ENCODE measurements at places on chromosomes 3 and 15. TPM values are rescaled to one million over a fixed set of nuclear protein-coding genes. Genes with fewer than 3 reads are reported as not detected.

DNA sequence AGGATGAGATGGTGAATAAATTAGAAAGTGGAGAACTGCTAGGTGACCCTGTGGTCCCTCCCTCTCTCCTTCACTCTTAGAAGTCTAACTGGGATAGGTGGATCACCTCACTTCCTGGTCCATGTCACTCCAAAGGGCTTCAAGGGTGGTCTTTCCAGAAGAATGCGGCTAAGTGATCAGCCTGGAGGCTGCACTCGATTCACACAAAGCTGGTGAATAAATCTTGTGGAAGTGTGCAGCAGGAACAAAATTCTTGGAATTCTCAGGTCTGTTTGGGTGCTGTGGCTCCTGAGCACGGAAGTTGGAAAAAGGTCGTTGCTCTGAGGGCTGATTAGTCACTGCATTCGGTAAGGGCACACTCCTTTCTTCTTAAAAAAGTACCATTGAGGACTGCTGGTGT, 46.3 kb downstream of the GASK1A start:
- no peak for DNase-seq

DNA sequence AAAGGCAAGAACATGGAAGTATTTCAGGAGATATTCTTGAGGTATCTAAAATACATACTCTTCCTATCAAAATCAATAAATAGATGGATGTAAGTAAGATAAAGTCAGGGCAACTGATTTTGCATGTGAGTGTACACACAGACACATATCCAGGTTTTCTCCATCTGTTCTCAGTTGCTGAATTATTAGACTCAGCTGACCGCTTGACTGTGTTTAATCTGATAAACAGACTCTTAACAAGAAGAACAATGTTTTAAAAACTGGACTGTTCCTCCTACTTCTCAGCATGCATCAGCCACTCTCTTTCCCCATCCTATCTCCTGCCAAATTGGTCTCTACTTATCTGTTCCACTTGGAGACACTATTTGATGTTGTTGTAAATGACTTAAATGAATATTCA, 73.5 kb downstream of the GOLGA8G start:
- no peak for DNase-seq

DNA sequence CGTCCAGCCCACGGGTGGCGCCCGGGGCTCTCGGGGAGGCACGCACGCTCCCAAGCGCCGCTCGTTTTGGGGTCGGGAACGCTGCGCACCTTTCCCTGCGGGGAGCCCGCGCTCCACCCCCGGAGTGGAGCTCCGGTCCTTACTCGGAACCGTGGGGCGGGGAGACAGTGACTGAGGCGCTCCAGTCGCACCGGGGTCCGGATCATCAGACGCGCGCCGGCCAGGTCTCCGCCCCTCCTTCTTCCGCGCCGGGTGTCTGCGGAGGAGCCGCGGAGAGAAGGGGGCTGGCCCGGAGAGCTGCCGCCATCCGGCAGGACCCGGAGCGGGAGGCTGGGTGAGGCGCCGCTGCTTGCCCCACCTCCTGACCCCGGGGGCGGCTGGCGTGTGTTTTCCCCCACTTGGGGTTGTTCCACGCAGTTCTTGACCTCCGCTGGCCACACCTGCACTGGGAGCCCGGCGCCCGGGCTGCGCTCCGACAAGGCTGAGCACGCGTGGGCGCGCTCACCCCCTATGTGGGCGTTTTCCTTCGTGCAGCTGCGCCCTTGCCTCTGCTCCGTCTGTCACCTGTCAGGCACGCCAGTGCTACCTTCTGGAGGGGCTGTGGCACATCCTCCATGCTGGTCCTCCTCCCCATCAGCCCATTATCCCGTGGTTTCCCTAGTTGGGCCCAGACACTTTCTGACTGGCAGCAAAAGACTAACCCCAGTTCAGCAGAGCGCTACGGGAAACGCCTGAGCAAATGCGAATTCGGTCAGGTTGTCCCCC, at the start of gene MCF2L2:
Gene MCF2L2, minus strand, starts transcription at position 173 of the 765 bp plus-strand sequence. CDS start 642 bp downstream, outside the sequence.
- peak; percentile 84 for DNase-seq

GRCh38 chr15:71649894-71650293, 160.5 kb upstream of the NR2E3 start:
- DNase-seq, result no peak

DNA sequence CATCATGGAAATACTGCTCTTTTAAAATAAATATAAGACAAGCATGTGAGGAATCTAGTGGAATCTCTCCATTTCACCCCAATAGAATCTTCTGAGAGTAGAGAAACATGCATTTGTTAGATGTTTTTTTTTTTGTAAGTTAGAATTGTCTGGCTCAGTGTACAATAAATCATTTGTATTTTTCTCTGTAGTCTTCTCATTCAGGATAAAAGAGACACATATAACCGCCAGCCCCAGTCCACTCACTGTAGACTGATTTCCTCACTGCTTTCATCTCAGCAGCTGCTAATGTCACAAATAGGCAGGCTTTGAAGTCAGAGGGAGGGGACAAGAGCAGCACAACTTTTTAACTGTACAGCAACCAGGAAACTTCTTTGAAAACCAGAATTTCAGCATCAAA, 140.2 kb upstream of the RBMS3 start:
- DNase-seq, result no peak

DNA sequence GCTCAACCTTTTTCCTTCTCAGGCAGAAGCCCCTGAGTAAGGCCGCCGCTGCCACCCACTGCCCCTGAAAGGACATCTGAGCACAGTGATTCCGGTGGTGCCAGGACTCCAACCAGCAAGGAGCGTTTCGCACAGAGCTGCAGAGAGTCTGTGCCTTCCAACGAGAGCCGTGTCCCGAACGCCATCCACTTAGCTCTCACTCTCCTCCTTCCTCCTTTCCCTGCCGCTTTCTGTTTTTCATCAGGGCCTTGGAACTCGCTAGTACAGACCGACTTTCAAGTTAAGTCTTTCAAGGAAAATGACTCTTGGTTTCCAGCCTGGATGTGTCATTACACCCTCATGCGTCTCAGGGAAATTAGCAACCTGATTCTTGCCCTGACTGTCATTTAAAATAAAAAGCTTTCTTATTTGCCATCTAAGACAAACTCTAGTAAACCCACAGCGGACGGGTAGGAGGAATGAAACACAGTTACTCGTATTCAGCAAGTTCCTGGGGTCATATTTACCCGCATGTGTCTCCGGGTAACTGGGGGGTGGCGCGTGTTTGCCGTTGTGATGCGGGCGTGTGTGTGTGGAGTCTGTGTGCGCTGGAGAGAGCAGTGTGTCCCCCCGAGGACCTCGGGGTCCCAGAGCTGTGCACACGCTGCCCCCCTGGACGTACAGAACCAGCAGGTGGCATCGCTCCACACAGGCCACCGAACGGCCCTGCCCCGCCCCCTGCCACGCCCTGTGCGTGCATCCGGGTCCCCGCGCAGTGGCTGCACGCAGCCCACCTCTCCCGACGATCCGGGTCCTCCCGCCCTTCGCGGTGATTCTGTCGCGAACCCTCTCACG, 30.4 kb upstream of the ALDH1A3 start:
- no peak for DNase-seq

GRCh38 chr3:185649414-185649813, 63.3 kb downstream of the SENP2 start:
- no peak for DNase-seq

TRPC1 gene
- 5.7 TPM for total RNA-seq

PP2D1 gene
- not detected for total RNA-seq

TRIM59 gene
- total RNA-seq, result 8.1 TPM

EEF1AKMT4 gene
- 9.7 TPM for total RNA-seq

SLC28A2 gene
- not detected for total RNA-seq

All from hematopoietic multipotent progenitor cell (in vitro differentiated cells).